ENCODE measurements at places on chromosomes 7 and 10. TPM values are rescaled to one million over a fixed set of nuclear protein-coding genes. Genes with fewer than 3 reads are reported as not detected.

DNA sequence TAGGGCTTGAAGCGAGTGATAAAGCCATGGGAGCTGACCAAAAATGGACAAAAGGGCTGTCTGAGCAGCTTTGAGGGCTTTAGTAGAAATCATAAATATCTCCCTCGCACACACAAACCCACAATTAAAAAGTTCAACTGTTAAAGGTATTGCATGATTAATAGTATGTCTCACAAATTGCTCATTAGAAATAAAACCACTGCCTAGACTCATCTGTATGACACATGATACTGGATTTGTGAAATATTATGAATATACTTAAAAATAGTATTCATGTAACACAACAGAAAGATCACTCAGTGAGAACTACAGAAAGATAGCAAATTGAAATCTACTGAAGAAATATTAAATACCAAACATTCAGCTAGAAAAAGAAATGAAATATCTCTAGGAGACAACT, 11.9 kb upstream of the PTPN12 start:
- ATAC-seq, result no peak

GRCh38 chr7:48691788-48692187, 232.6 kb upstream of the CDC14C start:
- no peak for ATAC-seq

SYPL1 gene
- total RNA-seq, result 18.6 TPM

DNA sequence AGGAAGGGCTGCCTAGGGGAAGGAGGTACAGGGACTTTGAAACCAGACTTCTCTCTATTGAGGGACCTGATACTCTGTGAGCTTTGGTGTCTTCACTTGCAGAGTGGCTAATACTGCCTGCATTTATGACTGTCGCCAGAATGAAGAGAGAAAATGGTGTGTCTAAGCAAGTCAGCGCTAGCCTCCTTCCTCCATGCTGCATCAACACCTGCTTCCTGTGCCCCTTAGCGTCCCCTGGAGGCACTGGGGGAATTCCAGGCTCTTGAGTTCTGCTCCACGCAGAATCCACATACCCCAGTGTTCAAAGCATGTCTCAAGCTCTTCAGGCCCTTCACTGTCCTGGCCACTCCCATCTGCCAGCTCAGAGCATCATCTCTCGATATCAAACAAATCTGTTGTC, 140.5 kb downstream of the PKD1L1 start:
- no peak for ATAC-seq

DNA sequence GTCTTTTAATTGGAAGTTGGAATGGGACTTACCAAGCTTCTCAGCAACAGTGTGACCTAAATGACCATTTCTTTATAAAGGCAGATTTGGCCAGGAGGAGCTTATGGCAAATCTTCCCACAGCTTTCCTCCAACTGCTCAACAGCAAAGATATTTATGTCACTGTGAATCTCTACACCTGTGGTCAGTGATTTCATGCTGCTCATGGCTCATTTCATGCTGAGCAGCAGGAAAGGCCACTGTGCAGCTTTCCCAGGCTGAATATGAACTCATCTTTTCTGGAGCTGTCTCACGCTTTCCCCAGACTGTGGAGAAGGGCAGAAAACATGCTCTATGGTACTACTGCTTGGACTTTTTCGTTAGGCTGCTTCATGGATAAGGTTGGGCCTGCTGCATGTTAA, 29.8 kb downstream of the CALCR start:
- no peak for ATAC-seq

DNA sequence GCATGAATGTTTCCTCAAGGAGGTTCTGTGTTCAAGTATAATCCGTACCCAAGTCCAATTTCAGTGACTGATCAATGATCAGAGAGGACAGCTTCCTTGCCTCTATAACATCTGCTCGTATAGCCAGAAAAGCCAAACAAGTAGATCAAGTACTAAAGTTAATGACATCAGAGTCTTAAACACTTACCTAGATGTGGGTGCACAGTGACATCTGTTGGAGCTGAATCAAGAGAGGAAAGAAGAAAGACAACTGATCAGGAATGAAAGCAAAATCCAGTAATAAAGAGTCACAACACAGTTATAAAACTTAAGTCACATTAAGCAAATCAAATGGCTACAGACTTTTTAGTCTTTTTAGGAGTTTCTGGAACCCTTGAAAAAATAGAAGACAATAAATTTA, 236.5 kb downstream of the RELN start:
- no peak for ATAC-seq

DNA sequence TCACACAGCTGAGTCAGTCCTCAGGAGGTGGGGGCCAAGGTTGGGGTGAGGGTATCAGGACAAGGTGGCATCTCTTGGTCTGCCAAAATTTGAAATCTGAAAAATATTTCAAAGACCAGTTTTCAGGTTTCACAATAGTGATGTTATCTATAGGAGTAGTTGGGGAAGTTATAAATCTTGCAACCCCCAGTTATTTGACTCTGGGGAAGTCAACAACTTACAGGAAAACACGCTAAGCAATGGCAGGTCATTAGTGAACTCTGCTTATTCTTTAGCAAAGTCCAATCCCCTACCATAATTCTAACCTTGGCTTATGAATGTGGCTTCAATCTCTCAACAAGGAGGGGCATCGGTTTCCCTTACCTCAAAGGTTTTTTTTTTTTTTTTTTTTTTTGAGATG, 94.9 kb downstream of the MARCHF5 start:
- no peak for ATAC-seq

DNA sequence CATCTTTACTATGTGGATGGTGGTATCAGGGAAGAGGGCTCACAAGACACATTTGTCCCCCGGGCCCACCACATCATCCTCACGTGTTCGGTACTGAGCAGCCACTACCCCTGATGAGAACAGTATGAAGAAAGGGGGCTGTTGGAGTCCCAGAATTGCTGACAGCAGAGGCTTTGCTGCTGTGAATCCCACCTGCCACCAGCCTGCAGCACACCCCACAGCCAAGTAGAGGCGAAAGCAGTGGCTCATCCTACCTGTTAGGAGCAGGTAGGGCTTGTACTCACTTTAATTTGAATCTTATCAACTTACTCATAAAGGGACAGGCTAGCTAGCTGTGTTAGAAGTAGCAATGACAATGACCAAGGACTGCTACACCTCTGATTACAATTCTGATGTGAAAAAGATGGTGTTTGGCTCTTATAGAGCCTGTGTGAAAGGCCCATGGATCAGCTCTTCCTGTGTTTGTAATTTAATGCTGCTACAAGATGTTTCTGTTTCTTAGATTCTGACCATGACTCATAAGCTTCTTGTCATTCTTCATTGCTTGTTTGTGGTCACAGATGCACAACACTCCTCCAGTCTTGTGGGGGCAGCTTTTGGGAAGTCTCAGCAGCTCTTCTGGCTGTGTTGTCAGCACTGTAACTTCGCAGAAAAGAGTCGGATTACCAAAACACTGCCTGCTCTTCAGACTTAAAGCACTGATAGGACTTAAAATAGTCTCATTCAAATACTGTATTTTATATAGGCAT, 9.1 kb upstream of the CSGALNACT2 start:
- ATAC-seq, result no peak

- no peak for ATAC-seq
These were observed 652 bp upstream of the CALY start for GRCh38 chr10:133337370-133337725.

ABCC2 gene
- total RNA-seq, result 0.41 TPM

DNA sequence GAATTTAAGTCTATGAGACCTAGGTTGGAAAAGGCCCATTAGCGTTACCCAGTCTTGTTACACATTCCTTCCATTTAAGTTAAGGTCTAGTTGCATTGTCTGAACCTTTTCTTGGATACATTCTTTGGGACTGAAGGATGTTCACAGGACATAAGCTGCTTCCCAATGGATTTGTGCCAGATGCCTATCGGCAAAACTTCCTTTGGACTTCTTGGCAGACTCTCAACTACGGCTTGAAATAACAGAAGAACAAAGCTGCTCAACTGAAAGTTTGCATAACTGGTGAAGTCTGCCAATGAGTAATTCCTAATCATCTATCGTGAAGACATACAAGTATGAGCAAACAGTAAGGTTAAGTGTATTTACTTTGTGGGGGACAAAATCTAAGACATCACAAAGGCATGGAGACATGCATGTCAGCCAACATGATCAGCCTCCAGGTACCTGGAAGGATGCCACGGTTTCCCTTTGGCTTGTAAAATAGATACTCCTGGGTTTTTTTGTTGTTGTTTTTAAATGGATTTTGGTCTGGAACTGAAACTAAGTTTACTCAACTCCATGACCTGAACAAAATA, 35.4 kb downstream of the MALSU1 start:
- ATAC-seq, result peak; percentile 28

FAM221A gene
- total RNA-seq, result 21.3 TPM

DNA sequence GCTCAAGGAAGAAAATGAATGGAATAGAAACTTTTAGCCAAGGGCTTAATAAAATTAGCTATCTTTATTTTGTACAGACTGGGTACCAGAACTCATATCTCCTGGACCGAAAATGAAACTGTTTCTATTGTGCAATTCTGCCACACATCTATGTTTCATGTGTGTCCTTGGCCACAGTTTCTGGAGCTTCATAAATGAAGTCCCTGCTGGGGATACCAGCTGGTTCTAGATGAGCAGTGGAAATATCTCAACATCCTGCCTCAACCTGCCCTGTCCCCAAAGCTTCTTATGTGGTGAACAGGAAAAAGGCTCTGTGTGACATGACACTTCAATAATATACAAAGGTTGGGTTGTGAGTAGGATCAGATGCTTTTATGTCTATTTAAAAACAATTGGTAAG, 310.1 kb upstream of the SORCS1 start:
- no peak for ATAC-seq

GRCh38 chr10:43233601-43234430, 33.0 kb downstream of the RASGEF1A start:
- ATAC-seq, result no peak

GRCh38 chr10:101310529-101311184, 43.3 kb upstream of the BTRC start:
- peak; percentile 60 for ATAC-seq

DNA sequence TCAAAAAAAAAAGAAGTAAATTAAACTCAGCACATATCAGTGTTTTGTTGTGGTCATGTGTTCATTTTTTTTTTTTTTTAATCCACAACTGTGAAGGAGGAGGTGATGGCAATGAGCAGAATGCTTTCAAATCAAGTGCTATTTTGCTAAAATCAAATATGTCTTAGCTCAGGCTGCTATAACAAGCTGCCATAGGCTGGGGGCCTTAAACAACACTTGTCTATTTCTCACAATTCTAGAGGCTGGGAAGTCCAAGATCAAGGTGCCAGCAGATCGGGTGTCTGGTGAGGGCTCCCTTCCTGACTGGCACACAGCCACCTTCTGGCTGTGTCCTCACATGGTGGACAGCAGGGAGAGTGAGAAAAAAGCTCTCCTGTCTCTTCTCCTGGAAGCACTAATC, 203.9 kb downstream of the FAM107B start:
- no peak for ATAC-seq

- no peak for ATAC-seq
These were observed 9.6 kb upstream of the MYPN start for GRCh38 chr10:68099736-68100135.

- ATAC-seq, result peak; percentile 13
These were observed 10.1 kb downstream of the GPR146 start for GRCh38 chr7:1054438-1054837.

GRCh38 chr7:45599851-45600706, 25.9 kb downstream of the ADCY1 start:
- no peak for ATAC-seq

ADCYAP1R1 gene
- total RNA-seq, result 55.0 TPM

CAMK2G gene
- total RNA-seq, result 33.5 TPM

PTN gene
- 2.4 TPM for total RNA-seq

PRF1 gene
- not detected for total RNA-seq

CRHR2 gene
- 0.60 TPM for total RNA-seq

HOXA2 gene
- total RNA-seq, result 6.5 TPM

DNA sequence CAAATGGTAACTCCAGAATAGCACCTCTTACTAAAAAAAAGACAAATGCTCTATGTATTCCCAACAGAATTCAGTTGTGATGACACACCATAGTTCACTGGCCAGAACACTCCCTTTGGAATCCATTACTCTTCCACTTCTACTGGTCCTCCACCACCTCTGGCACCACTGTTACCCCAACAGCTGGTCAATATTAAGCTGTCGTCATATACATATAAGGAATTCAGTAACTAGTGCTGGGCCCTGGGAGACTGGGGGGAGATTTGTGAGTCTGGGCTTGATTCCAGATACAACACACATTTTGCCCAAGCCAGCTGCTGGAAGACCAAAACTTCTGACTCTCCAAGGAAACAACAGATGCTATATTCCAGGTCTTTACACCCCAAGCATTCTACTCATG, 26.0 kb upstream of the ITGA8 start:
- ATAC-seq, result no peak

- no peak for ATAC-seq
These were observed 118.7 kb upstream of the CDK6 start for GRCh38 chr7:92955081-92955480.

DNA sequence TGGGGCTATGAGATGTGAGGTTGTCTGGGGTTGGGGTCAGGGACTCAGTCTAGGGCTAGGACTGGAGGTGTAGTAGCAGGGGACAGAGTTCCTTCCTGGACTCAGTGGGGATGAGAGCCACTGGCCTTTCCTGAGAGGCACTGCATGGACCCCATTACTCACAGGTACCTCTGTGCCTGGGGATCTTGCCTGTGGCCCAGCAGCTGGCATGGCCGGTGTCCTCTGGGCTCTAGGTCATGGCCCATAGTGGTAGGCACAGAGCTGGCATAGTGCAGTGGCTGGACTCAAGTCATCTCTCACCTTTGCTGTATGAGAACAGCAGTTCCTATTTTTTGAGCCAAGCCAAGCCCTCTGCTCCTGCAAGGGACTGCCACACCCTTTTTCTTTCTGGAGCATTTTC, 51.9 kb downstream of the NEURL1 start:
- ATAC-seq, result no peak

- peak; percentile 26 for ATAC-seq
These were observed 595.0 kb downstream of the GRM8 start for GRCh38 chr7:126657599-126658358.

OR13A1 gene
- 0.13 TPM for total RNA-seq

DNA sequence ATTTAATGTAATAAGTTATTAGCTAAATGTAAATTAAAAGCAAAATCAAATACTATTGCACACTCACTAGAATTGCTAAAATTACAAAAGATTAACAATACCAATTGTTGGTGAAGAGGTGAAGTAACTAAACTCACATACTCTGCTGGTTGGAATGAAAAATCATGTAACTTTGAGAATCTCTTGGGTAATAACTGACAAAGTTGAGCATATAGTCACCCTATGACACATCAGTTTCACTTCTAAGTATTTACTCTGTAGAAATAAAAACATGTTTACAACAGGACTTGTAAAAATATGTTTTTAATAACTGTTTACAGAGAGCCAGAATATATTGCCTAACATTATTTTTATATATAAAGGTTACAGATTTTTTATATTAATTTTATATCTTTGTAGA, 33.6 kb downstream of the CNTNAP2 start:
- ATAC-seq, result no peak

CYP26C1 gene
- 0.11 TPM for total RNA-seq

GRCh38 chr7:137443616-137444015, 100.1 kb upstream of the PTN start:
- no peak for ATAC-seq

ZMYND11 gene
- 24.2 TPM for total RNA-seq

- ATAC-seq, result no peak
These were observed 298.6 kb downstream of the REEP3 start for GRCh38 chr10:63819753-63820329.

GRCh38 chr7:146956321-146956720, 839.7 kb downstream of the CNTNAP2 start:
- no peak for ATAC-seq

GRCh38 chr10:7410301-7410861, 453 bp downstream of the SFMBT2 start:
- peak; percentile 57 for ATAC-seq

TYW1 gene
- 13.7 TPM for total RNA-seq
